ENCODE measurements at places on chromosomes 7 and 10. TPM values are rescaled to one million over a fixed set of nuclear protein-coding genes. Genes with fewer than 3 reads are reported as not detected.

DDX50 gene
- 60.8 TPM for polyA plus RNA-seq

SPDYE16 gene
- not detected for polyA plus RNA-seq

OR2A1 gene
- not detected for polyA plus RNA-seq

TMEM176A gene
- polyA plus RNA-seq: 1.5 TPM

FAM25G gene
- not detected for polyA plus RNA-seq

KLLN gene
- polyA plus RNA-seq: 0.51 TPM

PDZD7 gene
- 0.27 TPM for polyA plus RNA-seq

JCAD gene
- 41.2 TPM for polyA plus RNA-seq

CYP26C1 gene
- not detected for polyA plus RNA-seq

TUBAL3 gene
- not detected for polyA plus RNA-seq

PTPN20 gene
- polyA plus RNA-seq: not detected

SYCE1 gene
- polyA plus RNA-seq: not detected

ACBD5 gene
- polyA plus RNA-seq: 11.9 TPM

SLC18A3 gene
- polyA plus RNA-seq: not detected
